ENCODE measurements at places on chromosomes 4 and X. TPM values are rescaled to one million over a fixed set of nuclear protein-coding genes. Genes with fewer than 3 reads are reported as not detected.

The SLC2A9 gene
- total RNA-seq = 1.7 TPM

The PHEX gene
- total RNA-seq = 0.16 TPM

The CSAG1 gene
- total RNA-seq = not detected

The ADH1B gene
- not detected for total RNA-seq

The TADA2B gene
- 16.8 TPM for total RNA-seq

The PHOX2B gene
- not detected for total RNA-seq

The VSIG4 gene
- total RNA-seq = not detected

The TEX13C gene
- not detected for total RNA-seq

The N4BP2 gene
- total RNA-seq = 29.0 TPM

The RHOXF2B gene
- not detected for total RNA-seq

The SPANXB1 gene
- total RNA-seq = not detected

The LPAR4 gene
- total RNA-seq = not detected

The IL9R gene
- total RNA-seq = 68.1 TPM

The RPL10 gene
- total RNA-seq = 2,758 TPM

The TCEAL2 gene
- not detected for total RNA-seq

The EPHA5 gene
- total RNA-seq = not detected

The ATOH1 gene
- total RNA-seq = not detected

The CTAG1A gene
- not detected for total RNA-seq

The RIPPLY1 gene
- not detected for total RNA-seq

The MAGEA2B gene
- not detected for total RNA-seq

The S100P gene
- total RNA-seq = 8.5 TPM

The MAGED2 gene
- total RNA-seq = 50.4 TPM

The KIAA0232 gene
- total RNA-seq = 19.5 TPM

The ADH1A gene
- total RNA-seq = not detected

The ADRA2C gene
- not detected for total RNA-seq

The PTPN13 gene
- total RNA-seq = 0.08 TPM

The RNF128 gene
- not detected for total RNA-seq

The SOWAHB gene
- not detected for total RNA-seq

The RBM46 gene
- not detected for total RNA-seq

The USP26 gene
- not detected for total RNA-seq

The MAGEC3 gene
- total RNA-seq = not detected

The PLAC1 gene
- not detected for total RNA-seq

The EREG gene
- total RNA-seq = not detected

The PROM1 gene
- not detected for total RNA-seq
